ENCODE measurements at places on chromosomes 1 and 21.

DNA sequence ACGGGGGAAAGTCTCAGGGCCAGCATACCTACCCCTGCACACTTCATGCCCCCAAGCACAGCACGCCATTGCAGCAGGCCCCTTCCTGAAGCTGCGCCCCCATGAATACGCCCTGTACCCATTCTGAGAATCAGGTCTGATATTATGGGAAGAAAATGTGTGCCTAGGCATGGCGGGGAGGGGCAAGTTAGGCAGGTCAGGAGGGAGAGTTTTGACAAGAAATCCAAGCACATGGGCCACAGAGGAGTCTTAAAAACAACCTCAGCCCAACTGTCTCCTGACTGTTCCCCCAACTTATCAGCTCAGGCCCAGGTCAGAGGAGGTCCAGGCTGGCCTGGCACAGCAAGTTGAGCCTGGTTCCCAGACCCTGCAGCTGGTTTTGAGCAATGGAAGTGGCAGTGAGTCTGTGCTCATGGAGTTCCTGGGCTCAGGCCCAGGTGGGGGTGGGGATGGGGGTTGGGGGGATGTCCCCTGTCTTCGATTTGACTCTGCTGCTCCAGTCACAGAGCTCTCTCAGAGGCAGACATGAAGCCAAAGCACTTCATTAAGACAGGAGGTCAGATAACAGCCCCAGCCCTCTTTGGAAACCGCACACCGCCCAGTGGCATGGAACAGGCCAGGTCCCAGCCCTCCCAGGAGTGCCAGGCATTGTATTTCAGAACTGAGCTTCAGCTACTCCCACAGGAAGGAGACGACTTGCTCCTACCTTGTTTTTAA lies 20.6 kb upstream of the BCAR3 start:
- DNase-seq: no peak

GRCh38 chr1:93007941-93008577 lies 46.8 kb upstream of the DIPK1A start:
- DNase-seq: no peak

DNA sequence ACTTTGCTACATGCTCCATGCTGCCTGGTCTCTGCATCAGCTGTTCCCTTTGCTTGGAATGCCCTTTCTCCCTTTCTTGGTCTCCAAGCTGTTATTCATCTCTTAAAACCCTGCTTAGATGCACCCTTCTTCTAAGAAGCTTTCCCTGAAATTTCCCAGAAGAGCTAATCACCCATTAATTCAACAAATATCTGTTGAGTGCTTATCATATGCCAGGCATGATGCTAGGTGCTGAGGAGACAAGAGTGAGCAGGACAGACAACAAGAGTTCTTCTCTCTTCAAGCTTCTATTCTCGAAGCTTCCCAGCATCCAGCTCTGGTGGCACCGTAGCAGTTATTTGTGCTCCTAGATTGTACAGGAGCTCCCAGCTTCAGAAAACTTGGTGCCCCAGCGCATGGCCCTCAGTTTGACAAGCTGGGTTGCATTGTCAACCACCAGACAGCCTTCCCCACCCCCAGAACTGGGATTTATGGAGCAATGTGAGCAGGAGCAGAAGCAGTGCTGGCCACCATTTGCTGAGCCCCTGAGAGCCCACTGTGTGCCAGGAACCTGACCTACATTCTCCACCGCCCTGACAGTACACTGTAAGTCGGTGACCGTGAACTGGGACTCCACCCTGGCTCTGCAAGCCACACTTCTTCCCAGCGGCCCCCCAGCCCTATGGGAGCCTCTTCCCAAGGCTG lies 68.0 kb upstream of the ACOT11 start:
- DNase-seq: no peak

DNA sequence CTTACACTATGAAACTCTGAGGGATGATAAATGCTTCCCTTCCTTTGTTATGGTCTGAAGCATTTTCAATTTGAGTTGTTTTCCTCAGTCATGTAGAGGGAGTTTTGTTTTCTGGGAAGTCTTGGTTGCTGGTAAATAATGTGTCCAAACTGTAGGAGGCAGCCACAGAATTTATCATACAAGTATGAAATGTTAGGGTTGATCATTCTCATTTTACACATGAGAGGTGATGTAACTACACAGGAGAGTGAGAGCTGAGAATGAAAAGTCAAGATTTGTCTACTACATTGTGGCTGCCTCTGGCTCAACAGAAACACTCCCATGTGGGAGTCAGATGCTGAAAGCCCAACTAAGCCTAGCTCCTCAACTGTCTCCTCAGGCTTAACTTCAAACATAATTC lies 182.5 kb upstream of the SGIP1 start:
- no peak for DNase-seq

DNA sequence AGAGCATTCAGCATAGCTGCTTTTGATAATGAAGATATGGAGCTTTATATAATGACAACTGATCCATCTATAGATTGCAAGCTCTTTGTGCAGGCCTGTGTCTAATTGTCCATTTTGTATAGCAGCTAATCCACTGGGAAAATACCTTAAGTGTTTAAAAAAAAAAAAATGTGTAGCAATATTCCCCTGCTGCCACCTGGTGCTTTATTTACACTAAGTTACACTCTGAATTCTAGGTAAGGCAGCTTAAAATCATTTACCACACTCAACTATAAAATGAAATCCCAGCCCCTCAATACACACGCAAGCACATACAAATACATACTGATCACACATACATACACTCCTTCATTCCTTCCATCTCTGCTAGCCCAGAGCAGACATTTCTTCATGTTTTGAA lies 49.1 kb upstream of the BCL9 start:
- no peak for DNase-seq

DNA sequence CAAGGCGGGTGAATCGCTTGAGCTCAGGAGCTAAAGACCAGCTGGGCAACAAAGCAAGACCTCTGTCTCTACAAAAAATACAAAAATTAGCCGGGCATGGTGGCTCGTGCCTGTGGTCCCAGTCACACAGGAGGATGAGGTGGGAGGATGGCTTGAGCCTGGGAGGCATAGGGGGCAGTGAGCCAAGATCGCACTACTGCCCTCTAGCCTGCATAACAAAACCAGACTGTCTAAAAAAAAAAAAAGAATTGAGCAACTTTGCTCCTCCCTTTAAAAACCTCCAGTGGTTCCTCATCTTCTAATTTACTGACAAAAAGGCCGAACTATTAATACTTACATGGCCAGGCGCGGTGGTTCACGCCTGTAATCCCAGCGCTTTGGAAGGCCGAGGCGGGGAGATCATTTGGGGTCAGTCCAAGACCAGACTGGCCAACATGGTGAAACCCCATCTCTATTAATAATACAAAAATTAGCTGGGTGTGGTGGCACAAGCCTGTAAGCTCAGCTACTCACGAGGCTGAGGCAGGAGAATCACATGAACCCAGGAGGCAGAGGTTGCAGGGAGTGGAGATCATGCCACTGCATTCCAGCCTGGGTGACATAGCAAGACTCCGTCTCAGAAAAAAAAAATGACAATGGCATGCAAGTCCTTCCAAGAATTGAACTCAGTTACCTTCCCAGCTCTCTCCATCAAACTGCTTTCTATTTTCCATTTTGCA lies 4.4 kb downstream of the ACBD3 start:
- DNase-seq: no peak

- no peak for DNase-seq
These were observed 245.9 kb upstream of the PLD5 start for GRCh38 chr1:242770366-242770765.

DNA sequence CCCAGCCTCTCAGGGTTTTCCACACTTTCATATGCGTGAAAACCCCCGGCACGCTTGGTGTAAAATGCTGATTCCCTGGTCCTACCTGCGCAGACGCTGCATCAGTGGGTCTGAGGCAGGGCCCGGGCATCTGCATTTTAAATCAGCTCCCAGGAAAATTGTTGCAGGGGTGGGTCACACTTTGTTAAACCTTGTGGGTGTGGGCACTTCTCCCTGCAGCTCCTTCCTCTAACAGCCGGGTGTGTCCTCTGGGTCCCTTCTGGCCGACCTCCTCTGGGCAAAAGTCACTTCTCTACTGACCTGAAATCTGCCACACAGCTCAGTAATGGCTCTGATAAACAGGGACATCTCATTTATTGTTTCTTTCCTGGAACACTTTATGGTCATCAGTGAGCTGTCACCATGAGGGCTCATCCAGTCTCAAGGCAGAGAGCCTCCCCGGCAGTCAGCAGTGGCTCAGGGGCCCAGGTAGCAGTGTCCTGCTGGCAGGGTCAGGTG lies 52.8 kb upstream of the TMPRSS2 start:
- DNase-seq: no peak

GRCh38 chr1:209808059-209808581 lies 2.2 kb upstream of the IRF6 start:
- DNase-seq: no peak

GRCh38 chr1:224098007-224098406 lies 15.9 kb upstream of the FBXO28 start:
- DNase-seq: no peak

DNA sequence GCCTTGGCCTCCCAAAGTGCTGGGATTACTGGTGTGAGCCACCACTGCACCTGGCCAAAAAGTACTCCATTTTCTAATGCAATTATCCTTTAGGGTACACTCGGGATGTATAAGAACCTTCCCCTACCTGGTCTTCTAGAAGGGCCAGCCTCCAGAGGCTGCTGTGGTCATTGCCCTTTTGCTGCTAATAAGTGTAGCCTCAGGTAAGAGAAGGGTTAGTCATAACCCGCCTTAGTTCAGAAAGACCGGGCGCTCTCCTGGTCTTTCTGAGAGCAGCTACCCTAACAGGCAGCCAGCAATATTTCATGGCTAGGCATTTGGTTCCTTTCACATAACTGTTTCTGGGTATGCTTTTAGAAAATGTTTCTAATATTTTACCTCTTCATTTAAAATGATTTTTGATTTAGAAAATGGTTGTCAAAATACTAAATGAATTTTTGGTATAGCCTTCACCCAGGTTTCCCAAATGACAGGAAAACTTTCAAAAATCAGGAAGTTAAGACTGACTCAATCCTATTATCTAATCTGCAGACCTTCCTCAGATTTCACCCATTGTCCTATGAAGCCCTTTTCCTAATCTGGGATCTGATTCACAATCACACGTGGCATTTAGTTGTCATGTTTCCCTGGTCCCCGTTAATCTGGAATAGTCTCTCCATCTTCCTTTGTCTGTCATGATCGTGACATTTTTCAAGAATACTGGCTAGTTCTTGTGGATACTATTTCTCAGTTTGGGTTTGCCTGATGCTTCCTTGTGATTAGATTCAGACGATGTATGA lies 479.0 kb downstream of the SIPA1L2 start:
- no peak for DNase-seq

DNA sequence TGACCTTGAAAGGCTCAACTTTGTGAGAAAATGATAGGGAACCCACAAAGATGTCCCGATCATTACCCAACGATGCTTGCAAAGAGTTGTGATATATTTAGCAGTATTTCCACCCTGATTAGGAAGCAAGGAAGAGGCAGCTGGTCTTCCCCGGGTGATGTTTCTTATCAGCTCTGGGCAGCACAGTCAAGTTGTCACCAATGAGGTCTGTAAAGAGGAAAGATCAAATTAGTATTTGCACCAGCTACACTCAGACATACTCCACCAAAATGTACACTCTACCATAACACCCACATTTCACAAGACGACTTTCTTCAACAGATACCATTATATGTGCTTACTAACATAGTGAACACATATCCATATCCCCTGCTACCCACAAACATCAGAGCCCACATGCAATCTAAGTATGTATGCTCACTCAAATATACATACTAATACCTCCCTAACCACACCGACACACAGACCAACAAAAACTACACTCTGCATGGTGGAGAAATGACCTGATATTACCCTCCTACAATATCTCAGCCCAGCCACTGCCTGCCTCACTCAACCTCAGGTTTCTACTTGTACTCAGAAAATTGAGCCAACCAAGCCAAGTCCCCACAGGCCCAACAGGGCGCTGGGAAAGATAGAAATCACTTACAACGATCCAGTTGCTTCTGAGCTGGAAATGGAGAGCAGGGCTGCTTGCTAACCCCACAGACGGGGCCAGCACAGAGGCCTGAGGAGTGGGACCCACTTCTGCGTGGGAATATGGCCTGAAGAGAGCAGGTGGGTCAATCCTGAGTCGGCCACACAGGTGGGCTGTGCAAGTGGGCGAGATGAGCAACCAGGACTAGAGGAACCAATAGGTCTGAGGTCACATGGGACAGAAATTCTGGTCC lies 4.6 kb upstream of the BTG2 start:
- DNase-seq: no peak

DNA sequence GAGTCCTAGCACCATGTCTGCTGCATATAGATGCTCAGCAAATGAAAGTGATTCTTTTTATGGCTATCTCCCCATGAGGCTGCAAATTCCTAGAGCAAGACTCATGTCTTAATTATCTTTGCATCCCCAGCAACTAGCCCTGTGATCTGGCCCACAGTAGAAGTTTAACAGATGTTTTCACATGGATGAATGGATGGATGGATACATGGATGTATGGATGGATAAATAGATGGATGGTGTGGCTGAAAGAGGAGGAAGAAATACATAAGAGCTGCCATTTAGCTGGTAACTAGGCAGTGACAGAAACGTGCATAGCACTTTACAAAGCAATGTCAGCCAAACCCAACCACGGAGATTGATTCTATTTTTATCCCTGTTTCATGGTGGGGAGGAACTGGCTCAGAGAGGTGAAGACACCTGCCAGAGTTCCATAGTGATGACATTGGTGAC lies 32.7 kb upstream of the ZBTB40 start:
- no peak for DNase-seq

DNA sequence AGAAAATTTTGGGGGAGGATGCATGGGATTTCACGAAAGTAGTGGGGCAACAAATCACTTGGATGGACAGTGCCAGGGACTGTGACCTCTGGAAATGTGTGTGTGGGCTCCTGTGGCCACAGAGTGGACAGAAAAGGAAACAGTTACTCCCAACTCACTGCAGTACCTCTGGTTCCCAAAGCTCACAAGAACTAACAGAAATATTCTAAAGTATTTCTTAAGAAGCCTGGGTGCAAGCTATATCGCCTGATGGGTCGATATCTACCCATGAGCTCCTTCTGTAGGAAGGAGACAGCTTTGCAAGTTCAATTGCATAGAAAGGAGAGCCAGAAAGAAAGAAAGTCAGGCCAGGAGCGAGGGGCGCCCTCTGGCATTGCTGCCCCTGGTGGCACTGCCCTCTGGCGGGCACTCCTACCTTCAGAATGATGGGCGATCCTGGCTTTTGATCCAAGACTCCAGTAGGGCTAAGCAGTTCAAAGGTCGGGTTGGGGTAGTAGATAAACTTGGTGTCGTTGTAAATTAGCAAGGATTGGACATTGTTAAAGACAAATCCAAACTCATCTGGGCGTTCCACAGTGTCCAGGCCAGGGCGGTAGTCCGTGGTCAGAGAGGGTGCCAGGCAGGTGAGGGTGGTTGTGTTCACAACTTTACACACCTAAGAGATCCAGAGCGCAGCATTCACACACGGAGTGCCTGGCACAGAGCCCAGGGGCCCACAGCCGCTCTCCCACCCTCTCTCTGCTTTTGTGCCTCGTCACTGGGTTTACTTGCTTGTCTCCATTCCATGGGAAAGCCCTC lies 134.7 kb upstream of the CD34 start:
- no peak for DNase-seq

DNA sequence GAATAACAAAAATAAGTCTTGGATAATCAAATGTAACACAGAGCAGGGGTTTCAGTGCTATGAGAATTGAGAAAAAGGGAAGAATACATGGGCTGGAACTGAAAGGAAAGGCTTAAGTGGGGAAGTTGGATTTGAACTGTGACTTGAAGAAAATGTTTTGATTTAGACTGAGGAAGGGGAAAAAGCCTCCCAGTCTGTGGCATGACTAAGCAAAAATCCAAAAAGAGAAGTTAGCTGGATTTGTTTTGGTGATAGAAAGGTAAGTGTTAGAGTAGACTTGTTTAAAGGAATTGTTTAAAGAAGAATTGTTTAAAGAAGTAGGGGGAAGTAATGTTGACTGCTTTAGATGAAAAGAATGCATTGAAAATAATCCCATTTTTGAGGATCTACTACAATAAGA lies 46.0 kb downstream of the KCNK2 start:
- no peak for DNase-seq

GRCh38 chr1:32876341-32877210 lies 5.9 kb upstream of the FNDC5 start:
- DNase-seq: no peak

Data from stimulated activated CD8-positive, alpha-beta memory T cell treated with anti-CD3 and anti-CD28 coated beads, Interleukin-7, amount 100 ng/mL, for 1 hour (primary cell).